AML-193 (cell line): ENCODE measurements at places on chromosomes 6 and 20.

DNA sequence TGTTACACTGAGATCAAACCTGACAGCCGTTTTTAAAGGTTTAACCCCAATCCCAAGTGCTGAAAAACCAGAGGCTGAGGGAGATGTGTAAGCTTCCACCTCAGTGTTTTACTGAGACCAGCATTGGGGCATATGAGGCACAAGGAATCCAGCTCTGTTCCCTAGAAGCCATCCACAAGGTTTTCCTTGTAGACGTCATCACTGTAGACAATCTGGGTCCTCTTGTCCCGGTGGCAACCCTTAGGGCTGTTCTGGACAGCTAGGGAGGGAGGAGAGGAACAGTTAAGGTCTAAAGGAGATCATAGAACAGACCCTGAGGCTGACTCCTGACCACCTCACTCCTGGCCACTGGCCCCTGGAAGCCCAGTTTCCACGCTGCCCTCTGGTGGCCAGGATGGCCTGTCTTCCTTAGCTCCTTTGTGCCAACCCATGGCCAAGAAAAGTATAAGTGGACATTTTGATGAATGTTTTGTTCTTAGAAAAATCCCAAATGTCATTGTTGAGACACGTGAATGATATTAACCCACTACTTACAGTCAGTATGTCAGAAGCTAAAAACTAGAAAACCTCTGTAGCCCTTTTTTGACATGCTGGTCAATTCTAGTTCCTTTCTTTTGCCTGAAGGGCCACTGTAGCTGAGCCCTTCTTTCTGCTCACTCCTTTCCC is 6.4 kb downstream of the CFB start:
- peak; percentile 51 for DNase-seq

DNA sequence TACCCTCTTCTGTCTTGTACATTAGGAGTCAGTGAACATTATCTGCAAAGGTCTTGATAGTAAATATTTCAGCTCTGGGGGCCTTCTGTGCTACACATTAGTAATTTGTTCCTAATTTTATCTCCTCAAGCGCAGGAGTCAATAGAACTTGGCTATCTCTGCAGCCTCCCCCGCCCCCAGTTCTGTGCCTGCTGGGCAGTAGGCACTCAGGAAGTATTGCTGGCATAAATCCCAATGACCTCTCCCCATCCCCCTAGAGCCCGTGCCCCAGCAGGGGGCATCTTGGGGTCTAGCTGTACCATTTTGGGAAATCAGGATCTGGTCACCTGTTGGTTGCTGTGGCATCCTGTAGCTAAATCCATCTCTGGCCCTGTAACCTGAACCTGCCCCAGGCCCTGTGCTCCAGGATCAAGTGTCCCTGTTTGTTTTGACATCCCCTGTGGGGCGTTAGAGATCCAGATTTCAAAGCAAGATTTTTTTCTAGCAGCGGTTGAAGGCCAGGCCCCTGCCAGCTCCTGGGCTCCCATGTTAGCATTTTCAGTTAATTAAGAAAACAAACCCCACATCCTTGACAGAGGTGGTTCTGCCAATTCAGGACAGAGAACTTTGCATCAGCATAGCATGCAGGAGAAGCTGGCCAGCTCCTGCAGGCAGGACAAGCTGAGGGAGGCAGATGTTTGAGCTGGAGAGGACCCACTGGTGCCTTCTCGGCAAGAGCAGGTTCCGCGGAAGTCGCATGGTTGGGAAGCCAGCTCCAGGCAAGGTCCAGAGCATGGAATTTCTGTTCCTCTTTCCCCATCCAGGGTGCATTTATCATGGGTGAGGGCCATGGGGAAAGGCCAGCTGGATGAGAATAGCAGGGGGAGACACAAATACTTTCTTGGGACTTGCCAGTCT is 32.1 kb downstream of the DAAM2 start:
- no peak for DNase-seq

- DNase-seq: no peak
Measured at GRCh38 chr20:49866051-49866450, 49.3 kb downstream of the SPATA2 start.

DNA sequence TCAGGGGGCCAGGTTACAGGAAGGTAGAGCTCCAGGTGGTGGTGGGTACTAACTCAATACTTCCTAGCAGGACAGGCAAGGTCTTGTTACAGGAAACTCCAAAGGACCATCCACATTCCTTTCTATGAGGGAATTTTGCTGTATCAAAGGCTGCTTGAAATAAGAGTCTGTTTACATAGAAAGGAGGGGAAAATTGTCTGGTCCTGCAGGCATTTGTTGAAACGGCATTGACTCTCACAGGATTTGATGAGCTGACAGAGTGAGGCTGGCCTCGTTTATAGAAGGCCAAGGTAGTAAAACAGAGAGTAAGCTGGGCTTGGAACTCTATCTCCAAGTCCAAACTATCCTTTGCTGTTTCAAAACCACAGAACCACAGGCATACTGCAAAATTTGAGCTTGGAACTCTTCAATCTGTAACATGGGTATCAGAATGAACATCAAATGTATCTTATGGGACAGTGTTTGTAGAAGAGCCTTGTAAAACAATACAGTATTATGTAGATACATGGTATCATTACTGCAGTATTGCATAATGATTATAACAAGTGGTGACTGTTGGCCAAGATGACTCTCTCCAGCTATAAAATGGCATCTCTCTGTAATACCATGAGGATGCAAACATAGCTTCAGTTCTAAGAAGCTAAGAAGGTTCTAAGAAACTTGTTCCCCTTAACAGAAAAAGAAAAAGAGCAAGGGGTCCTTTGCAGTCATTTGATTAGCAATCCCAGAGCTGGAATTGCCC is 61.5 kb downstream of the TRAM2 start:
- DNase-seq: no peak

- no peak for DNase-seq
Measured at GRCh38 chr20:14643556-14643955, 306.1 kb upstream of the FLRT3 start.

GRCh38 chr6:134060491-134061106 is 8.2 kb upstream of the SLC2A12 start:
- DNase-seq: no peak

DNA sequence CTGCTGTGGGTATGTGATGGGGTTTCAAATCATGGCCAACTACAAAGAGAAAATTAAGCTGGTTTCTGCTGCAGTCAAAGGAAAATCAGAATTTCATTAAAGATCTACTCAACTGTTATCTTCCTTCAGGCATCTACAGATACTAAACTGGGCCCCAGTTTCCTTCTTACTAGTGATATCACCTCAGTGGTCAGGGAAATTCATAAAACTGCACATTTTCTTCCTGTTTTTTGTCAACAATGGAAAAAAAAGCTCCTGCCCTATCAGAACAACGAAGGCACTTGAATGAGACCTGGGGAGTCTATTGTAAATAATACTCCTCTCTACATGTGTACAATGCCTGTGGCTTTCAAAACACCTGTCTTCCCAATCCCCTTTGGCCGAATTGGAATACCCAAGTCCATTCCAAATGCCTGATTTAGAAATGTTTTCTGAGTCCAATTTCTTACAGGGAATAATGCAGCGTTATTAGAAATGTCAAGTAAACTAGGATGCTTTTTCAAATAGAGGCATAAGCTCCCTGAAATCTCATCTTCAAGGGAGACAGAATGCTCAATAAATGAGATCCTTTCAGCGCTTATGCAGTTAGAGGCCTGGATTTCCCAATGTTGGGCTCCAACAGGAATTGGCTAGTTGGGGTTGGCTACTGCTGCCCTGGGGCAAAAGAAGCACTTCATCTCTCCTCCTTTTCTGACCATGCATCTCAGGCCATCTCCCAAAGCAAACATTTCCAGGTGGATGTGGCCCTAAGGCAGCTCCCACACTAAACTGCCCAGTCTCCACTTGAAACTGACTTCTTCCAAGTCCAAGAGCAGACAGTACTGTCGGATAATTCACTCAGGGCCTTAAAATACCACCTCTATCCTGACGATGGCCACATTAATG is 143.3 kb downstream of the NFATC2 start:
- DNase-seq: no peak

DNA sequence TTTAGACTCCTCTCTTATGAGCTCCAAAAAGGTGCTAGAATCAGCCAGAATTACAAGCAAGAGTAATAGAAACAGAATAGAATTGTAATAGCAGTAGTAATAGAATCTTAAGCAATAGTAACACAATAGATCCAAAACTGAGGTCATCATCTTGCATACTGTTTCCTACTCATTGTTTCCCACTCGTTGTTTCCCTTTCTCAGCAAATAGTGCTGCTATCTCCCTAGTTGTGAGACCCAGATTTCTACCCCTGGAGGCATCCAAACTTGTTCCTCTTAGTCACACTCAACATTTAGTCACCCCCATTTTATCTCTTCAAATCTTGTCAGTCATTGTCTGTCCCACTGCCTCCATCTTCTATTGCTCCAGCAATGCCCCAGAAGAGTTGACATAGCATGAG is 356.9 kb upstream of the MARCKS start:
- DNase-seq: no peak

DNA sequence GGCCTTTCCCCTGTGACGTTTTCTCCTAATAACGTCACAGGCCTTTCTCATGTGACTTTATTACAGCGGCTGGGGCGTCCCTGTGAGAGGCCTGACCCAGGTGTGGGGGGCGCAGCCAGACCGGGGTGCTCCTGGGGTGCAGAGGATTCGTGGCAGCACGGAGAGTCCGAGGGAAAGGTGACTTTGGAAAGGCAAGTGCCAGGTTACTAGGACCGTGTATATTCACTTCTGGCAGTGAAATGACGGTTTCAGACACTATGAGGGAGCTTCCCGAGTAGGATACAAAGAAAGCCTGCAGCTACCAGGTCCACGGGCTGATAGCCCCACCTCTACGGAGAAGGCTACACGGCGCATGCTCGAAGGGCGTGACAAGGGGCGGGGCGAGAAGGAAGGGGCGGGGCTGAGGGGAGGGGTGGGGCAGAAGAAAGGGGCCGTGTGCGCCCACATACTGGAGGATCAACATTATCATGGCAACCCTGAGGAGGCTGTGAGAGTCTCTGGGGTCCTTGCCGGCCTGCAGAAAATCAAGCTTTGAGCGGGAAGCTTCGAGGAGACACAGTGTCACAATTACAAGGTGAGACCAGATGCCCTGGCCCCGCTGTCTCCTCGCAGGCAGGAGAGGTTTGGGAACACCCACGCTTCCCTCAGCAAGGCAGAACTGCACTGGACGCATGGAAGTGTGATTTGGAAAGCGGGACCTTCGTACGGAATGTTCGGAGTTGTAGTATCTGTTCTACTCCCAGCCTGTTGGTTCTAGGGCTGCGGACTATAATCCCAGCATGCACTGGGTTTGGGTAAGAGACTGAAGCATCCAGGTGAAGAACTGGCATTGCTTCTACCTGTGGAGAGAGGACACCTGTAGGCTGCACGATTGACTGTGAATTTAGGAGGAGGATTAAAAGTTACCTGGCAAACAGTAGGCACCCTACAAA is 54.4 kb upstream of the ZNF337 start:
- no peak for DNase-seq

DNA sequence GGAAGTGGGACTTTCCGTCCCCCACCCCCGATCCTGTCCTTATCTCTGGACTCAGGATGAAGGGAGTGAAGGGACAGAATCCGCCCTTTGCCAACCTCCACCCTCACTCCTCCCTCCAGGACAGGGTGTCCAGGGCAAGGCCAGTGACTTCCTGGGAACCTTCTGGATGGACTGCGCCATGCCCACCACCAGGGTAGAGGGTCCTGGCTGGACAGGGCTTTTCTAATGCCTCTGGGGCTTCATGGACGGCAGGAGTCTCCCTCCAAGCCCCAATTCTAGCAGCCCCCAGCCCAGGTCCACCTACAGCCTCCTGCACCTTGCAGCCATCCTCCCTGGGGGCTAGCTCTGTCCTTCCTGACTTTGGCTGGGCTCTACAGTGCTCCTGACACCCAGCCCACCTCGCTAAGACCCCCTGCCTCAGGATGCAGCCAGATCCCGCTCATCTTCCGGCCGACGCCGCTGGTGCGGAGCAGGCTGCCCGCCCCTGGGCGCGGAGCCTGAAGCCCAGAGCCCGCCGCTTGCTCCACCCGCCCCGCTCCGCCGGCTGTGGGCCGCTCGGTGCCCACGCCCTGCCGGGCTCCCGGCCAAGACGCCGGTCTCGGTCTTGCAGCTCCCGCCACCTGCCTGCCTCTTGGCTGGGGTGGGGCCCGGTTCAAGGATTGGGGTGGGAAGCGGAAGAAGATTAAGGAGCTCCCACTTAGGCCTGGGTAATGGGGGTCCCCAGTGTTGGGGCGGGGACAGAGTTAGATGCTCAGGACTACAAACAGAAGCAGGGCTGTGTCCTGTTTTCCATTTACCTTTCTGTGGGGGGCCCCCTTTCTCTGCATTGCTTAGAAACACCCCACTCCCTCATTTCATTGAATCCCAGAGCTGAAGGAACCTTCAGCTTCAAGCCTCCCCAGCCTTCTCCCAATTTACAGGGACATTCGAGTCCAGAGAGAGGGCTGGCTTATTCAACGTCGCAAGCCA is 72.8 kb downstream of the MDGA1 start:
- no peak for DNase-seq

DNA sequence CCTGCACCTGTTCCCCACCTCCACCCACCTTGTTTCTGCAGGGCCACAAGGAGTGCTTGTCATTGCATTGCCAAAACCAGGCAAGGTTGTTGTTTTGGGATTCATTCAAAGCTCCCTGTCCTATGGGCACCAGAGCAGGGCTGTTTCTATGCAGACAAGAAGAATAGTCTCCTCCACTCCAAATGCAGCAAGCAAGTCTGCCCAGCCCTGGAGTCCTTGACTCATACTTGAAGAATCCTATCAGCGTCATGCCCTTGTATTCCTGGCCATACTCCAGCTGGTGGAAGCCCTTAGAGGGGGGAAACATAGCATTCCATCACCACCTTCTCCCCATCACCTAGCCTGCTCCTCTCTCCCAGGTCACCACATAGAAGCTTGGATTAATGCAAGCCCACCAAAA is 145.3 kb upstream of the ECI2 start:
- no peak for DNase-seq

GRCh38 chr6:168457653-168457934 is 16.6 kb downstream of the SMOC2 start:
- no peak for DNase-seq

DNA sequence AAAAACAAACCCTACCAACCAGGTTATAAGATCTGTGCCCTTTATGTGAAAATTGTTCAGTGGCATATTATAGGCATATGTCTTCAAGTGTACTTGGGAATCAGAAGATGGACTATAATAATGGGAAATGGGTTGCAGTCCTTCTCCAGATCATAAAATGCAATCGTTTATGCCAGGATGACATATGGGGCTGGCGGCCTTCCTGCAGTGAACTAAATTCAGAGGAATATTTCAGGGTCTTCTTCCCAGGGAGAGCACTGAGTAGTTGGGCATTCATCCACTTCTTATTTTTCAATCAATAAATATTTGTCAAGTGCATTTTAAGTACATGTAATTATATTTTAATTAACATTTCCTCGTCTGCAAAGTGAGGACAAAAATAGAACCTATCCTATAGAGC is 176.2 kb upstream of the CNR1 start:
- DNase-seq: no peak

DNA sequence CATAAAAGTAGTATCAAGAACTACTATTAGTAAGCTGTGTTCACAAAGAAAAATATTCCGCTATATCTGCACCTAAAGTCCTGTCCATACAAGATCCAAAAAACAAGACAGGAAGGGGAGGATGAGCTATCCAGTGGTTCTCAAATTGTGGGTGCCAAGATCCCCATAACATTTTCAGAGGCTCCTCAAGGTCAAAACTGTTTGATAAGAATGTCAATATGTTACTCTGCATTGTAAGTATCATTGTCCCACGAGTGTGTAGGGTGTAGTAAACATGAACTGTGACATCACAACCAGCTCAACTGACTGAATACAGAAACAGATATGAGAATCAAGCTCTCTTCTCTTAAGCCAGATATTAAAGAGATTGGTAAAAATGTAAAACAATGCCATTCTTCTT is 81.9 kb upstream of the HIVEP1 start:
- DNase-seq: no peak

GRCh38 chr20:41889126-41889843 is 271.1 kb upstream of the CHD6 start:
- DNase-seq: no peak
